ENCODE measurements at places on chromosomes 11 and 22.

- no peak for DNase-seq
These were observed 252.8 kb downstream of the JRKL start for GRCh38 chr11:96642583-96642982.

- DNase-seq, result no peak
These were observed 140.0 kb downstream of the CHST1 start for GRCh38 chr11:45525393-45525792.

GRCh38 chr11:127972816-127973215 lies 614.5 kb downstream of the ETS1 start:
- no peak for DNase-seq

- no peak for DNase-seq
These were observed 363.1 kb downstream of the MN1 start for GRCh38 chr22:27438271-27438980.

DNA sequence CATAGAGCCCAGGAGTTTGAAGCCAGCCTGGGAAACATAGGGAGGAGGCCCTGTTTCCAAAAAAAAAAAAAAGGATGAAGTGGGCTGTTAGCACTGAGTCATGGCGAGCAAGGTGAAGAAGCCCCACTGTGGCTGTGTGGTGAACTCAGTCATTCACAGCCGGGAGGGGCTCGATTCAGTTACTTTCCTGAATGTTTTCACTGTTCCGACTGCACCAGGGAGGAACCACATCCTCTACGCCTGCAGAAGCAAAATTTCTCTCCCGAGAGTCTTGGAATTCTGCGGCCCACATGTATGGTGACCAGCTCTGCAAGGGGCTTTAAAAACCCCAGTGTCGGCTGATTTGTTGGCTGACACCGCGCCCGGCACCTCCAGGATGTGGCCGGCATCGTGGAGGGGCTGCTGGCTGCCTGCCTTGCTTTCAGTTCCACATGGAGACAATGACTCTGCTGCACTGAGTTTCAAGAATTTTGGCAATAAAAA lies 27.8 kb upstream of the GRAMD4 start:
- DNase-seq, result peak; percentile 67

- no peak for DNase-seq
These were observed 23.5 kb downstream of the SHISA8 start for GRCh38 chr22:41891407-41891806.

DNA sequence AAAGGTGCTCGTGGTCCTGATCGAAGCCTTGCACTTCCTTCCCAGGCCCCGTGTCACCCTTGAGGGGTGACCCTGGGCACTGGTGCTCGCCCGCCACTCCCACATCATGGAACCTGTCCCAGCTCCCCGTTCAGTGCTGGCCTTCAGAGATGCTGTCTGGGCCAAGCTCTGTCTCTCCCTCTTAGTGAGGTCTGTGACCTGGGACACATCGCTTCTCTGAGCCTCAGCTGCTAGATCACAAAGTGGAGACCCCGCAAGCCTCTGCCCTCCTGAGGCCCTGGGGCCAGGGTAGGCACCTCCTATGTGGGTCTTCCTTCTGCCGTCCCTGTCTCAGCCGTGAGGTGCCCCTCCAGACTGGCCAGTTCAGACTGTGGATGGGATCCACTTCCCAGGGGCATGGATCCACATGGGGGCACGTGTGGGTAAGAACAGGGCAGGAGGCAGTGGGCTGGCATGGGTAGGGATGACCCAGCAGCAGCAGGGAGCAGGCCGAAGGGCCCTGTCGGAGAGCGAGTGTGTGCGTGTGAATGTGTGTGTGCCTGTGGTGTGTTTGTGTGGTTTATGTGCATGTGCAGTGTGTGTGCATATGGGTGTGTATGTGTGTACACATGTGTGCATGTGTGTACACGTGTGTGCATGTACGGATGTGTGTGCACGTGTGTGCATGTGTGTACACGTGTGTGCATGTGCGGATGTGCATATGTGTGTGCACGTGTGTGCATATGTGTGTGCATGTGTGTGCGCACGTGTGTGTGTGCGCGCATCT lies 1073.7 kb downstream of the BRD1 start:
- DNase-seq, result no peak

DNA sequence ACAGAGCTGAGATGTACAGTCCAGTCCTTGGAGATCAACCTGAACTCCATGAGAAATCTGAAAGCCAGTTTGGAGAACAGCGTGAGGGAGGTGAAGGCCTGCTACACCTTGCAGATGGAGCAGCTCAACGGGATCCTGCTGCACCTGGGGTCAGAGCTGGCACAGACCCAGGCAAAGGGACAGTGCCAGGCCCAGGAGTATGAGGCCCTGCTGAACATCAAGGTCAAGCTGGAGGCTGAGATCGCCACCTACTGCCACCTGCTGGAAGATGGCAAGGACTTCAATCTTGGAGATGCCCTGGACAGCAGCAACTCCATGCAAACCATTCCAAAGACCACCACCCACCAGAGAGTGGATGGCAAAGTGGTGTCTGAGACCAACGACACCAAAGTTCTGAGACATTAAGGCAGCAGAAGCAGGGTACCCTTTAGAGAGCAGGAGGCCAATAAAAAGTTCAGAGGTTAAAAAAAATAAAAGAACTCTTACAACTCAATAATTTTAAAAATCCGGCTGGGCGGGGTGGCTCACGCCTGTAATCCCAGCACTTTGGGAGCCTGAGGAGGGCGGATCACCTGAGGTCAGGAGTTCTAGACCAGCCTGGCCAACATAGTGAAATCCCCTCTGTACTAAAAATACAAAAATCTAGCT lies 69.9 kb upstream of the RTL6 start:
- peak; percentile 17 for DNase-seq

Data from mammary epithelial cell (primary cell).